ENCODE measurements at places on chromosomes 4 and X.

GRCh38 chr4:111362941-111363361 lies 740.1 kb upstream of the PITX2 start:
- no peak for DNase-seq

DNA sequence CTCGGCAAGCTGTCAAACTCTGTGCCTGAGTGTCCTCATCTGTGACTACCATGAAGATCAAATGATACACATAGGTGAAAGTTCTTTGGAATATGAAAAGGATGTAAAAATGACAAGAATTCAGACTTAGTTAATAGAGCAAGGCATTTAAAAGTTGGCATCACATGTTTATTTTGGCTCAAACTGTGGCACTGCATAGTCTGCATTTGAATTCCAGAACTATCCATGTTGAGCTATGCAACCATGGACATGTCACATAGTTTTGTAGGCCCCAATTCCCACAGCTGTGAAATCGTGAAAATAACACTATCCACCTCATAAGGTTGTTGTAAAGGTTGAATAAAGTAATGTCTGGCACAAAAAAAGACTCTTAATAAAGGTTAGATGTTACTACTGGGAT lies 33.9 kb downstream of the AFF2 start:
- no peak for DNase-seq

GRCh38 chrX:39627257-39627656 lies 470.5 kb downstream of the BCOR start:
- DNase-seq, result no peak

DNA sequence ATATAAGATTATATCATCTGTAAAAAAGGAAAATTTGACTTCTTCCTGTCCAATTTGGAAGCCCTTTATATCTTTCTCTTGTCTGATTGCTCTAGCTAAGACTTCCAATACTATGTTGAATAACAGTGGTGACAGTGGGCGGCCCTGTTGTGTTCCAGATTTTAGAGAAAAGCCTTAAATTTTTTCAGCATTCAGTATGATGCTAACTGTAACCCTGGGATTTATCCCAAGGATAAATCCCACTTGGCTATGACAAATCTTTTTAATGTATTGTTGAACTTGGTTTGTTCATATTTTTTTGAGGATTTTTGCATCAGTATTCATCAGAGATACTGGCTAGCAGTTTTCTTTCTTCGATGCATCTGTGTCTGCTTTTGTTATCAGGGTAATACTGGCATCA lies 217.2 kb upstream of the ARSJ start:
- no peak for DNase-seq

DNA sequence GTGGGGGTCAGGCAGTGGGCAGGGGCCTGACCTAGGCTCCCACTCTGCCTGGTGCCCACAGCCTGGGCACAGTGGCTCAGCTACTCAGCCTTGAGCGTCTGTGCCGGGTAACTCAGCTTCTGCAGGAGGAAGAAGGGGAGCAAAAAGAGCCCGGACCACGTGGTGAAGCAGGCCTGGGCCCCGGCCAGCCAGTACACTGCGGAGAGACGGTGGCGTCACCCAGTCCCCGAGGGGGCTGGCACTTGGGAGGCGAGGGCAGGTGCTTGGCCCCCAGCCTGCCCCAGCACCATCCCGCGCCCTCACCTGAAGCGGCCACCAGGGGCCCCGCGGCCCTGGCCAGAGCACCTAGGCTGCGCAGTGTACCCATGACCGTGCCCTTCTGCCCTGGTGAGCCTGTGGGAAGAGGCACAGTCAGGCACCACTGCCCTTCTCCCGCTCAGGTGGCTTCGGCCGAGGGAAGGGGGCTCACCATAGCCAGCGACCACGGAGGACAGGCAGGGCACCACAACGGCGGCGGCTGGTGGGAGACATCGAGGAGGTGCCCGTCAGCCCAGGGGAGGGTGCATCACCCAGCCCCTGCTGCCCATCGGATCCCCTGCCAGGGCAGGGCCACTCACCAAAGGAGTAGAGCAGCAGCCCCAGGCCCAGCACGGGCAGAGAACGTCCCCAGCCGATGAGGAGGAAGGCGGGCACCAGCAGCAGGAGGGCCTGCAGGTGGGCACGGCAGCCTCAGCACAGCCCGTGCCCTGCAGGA lies 32.3 kb downstream of the NOP14 start:
- DNase-seq, result no peak

DNA sequence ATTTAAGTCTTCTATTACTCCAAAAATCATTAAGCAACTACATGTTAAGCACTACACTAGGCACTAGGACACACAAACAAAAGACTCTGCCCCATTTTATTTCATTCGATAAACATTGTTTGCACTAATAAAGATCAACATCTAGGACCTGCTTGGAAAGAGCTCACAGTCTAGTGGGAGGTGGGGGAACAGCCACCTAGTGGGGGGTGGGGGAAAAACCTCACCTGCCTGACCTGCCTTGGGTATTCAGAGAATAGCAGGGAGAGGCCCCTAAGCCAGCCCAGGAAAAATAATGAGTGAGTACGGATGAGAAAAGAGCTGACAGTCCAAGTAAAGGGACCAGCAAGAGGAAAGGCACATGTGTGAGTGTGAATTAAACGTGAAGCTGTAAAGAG lies 52.2 kb downstream of the PRDM5 start:
- DNase-seq, result no peak

- DNase-seq, result peak; percentile 19
Measured at GRCh38 chrX:102934624-102935023, 2.4 kb upstream of the RAB40AL start.

DNA sequence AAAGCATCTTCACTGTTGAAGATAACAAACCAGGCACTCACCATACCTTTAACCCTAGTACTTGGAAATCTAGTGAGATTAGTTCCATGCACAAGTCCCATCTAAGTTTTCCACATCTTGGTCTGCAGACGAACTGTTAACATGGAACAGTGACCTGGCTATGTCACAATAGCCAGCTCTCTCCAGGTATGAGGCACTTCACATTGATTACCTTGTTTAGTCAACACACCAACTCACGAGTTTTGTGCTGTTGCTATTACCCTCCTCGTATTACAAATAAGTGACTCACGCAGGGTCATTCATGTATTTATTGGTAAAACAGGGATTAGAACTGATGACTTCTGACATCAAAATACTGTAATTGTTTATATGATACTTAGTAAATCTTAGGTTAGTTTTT lies 36.4 kb upstream of the FRAS1 start:
- DNase-seq, result no peak

- DNase-seq, result no peak
Measured at GRCh38 chr4:3221184-3221494, 27.8 kb upstream of the MSANTD1 start.

- no peak for DNase-seq
Measured at GRCh38 chr4:88162626-88163025, 4.2 kb upstream of the ABCG2 start.

DNA sequence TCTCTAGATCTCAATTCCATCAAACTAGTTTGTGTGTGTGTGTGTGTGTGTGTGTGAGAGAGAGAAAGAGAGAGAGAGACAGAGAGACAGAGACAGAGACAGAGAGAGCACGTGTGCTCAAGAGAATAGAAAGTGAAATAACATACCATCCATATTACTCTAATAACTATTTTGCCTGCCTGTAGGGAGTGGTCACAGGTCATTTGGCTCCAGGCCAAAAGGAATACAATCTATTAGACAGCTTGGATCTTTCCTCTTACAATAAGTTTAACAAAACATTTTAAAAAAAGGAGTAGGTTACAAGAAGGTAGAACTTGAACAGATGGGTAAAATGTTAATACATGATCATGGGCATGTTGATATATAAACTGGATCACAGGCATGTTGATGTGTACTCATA lies 76.2 kb downstream of the COL4A6 start:
- no peak for DNase-seq

GRCh38 chr4:130210864-130211263 lies 1114.9 kb downstream of the C4orf33 start:
- no peak for DNase-seq

DNA sequence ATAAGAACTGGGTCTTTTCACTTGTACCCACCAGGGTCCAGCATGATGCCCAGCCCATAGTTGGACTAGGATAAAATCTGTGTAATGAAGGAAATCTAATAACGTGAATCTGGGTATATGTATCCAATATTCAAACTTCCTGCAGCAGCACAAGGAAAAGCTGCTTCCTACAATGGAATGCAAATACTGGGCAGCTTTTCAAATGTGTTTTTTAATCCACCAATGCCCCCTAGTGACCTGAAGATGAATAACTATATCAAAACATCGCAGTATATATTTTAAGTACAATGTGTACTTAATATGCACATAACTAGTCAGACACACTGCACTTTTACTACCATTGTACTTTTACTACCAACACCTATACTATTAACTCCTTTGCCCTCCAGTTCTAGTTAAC lies 5.3 kb downstream of the APOO start:
- DNase-seq, result peak; percentile 52

- no peak for DNase-seq
Measured at GRCh38 chrX:2677764-2678163, 13.3 kb upstream of the CD99 start.

GRCh38 chr4:123621072-123621705 lies 224.6 kb downstream of the SPRY1 start:
- DNase-seq, result no peak
